Mononuclear cell (primary cell): ENCODE measurements at places on chromosomes 11 and 22. TPM values are rescaled to one million over a fixed set of nuclear protein-coding genes. Genes with fewer than 3 reads are reported as not detected.

The CHST1 gene
- total RNA-seq, result not detected

The TSSK2 gene
- total RNA-seq, result 0.21 TPM

The CASP5 gene
- 0.84 TPM for total RNA-seq

The PAAF1 gene
- total RNA-seq, result 4.0 TPM

The GP1BB gene
- 36.1 TPM for total RNA-seq

The PGA3 gene
- total RNA-seq, result 0.21 TPM

The RAB36 gene
- not detected for total RNA-seq

The GAL3ST1 gene
- 0.10 TPM for total RNA-seq

The SYT12 gene
- total RNA-seq, result 0.10 TPM
